CD4-positive, alpha-beta T cell treated with Interleukin-2 at 100 ng/mL for 4 hours (primary cell): ENCODE measurements at places on chromosomes 12 and 14.

- DNase-seq: no peak
Measured at GRCh38 chr12:50053583-50053982, 3.8 kb upstream of the ASIC1 start.

GRCh38 chr12:11164384-11164783 is 6.6 kb upstream of the SMIM10L1 start:
- DNase-seq: no peak

DNA sequence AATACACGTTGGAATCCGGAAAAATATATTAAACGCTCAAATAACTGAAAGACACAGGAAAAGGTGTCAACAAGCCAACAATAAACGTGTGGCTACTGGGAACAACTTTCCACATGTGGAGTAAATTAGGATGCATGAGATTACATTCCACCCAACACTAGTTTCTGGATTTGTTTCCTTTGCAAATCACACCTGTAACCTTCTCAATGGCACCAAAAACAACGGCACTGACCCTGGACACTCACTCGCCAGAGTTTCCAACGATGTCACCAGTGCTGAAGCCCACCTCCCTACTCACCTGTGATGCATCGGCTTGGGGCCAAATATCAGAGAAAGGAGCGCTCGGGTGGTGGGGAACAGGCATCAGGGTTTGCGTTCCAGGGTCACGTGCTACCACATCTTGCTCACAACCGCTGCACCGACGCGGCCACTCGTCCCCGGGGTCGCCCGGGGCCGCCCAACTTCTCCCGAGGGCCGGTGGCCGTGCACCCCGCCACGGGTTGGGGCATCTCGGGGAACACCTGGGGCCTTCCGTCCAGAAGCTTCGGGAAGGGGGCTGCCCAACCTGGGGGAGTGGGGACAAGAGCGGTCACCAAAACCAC is 629 bp downstream of the PRDM4 start:
- peak; percentile 22 for DNase-seq

DNA sequence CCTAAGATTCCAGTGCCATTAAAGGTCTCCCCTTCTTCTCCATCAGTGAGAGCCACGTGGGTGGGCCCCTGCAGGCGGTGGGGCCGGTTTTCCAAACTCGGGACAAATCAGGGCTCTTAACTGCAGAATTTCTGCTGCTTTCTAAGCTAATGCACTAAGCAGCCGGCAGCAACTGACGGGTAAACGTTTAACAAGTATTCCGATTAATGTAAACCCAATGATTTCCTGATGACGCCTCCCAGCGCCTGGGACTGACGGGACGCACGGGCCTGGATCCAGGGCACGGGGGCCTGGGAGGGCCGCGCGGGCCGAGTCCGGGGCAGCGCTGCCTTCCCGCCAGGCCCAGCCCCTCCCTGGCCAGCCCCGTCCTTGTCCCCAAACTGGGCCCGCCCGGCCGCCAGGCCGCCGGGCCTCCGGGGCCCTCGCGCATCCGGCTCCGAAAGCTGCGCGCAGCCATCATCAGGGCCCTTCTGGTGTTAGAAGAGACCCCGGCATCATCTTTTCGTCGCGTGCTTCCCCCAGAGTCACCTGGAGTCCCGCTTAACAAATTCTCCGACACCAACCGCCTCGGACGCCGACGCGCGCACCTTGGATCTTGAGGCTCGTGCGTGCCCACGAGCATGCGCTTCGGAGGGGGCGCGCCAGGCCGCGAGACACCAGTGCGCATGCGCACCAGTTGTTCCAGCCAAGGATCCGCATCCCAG is at the start of gene MLH3:
Gene MLH3, minus strand, starts transcription at position 616 of the 704 bp plus-strand sequence. CDS start 1,812 bp downstream, outside the sequence.
- DNase-seq: peak; percentile 74

- DNase-seq: no peak
Measured at GRCh38 chr14:94975366-94975765, 182.0 kb downstream of the DICER1 start.

DNA sequence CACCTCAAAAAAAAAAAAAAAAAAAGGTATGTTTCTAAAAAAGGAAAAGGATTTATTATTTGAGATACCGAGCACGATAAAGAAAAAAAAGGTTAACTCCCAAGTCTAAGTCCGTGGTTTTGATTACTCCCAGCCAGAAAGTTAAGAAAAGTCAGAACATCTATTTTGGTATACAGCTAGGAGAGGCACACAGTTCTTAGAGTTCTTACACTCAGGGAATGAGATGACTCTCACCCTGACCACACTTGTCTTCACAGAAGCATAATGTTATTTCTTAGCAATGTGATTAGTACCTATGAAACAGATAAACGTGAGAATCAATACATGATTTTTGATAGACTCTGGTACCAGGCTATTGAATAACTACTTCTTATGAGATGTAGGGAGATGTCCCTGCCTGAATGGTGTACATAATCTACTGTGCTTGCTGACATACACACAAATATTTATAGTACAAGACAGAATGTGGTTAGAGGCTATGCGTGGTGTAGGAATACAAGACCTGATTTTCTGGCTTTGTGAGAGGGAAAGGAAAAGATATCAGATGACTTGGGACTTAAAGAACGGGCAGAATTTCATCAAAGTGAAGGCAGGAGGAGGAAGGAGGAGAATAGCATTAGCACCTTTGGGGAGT is 31.6 kb downstream of the LIMA1 start:
- DNase-seq: no peak

DNA sequence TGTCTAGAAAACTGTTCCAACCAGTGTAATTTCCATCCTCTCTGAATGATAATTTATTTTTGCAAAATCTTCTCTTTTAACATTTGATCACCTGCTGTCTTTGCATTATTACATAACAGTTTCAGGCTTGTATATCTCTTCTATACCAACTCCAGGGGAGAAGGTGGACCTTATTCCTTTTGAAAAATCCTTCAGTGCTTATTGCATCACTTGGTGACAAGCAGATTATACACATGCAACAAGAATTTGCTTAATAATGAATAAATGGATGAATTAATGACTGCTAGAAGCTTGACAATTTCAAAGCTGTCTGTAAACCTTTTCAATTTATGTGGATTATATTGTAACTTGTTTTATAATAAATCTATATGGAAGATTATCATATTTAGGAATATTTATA is 37.3 kb upstream of the C12orf75 start:
- DNase-seq: no peak

DNA sequence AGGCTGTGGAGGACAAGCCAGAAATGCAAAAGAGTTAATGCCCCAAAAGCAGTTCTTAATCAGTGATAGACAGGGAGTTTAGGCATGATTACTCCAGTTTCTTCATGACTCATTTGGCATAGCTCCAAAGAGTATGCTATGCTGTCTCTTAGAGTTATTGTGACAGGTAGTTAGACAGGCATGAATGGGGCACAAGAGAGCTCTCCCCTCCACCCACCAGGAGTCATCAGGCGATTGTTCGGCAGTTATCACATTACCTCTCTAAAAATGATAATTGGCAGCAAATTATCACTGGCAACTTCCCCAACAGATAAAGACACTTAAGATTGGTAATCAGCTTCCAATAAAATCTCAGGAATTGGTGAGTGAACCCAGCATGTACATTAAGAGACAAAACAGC is 320.1 kb downstream of the DAD1 start:
- peak; percentile 39 for DNase-seq

- DNase-seq: no peak
Measured at GRCh38 chr14:103716091-103716801, 636 bp downstream of the ZFYVE21 start.

- no peak for DNase-seq
Measured at GRCh38 chr14:32330351-32331111, 1.4 kb downstream of the AKAP6 start.

DNA sequence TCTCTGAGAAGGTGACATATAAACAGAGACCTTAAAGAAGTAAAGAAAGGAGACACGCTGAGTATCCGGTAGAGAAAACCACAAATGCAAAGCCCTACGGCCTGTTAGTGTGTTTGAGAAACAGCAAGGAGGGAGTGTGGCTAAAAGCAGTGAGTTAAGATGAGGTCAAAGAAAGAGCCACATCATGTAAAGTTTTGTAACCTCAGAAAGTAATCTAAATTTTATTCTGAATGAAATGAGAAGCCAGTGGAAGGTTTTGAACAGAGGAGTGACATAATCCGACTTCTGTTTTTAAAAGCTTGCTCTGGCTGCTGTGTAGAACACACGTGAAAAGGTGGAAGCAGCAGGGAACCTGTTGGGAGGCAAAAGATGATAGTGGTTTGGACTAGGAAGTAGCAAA is 32.6 kb downstream of the PPP2R5E start:
- DNase-seq: peak; percentile 37

DNA sequence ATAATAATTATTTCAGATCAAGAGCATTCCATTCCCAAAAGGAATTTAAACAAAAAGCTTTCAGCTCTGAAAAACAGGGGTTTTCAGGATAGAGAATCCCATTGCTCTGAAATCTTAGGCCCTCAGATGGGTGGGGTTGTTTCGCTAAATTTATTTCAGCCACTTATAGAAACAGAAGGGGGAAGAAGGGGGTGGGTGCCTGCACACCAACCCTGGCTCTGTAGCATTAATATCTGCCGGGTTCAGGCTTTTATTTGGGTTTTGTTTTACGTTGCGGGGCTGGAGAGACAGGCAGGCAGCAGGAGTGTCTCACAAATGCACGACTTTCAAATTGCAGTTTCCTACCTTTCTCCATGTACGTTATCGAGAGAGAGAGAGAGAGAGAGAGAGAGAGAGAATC is 12.5 kb upstream of the ZFP36L1 start:
- DNase-seq: no peak

GRCh38 chr14:36751106-36751505 is 89.4 kb downstream of the PAX9 start:
- DNase-seq: no peak

DNA sequence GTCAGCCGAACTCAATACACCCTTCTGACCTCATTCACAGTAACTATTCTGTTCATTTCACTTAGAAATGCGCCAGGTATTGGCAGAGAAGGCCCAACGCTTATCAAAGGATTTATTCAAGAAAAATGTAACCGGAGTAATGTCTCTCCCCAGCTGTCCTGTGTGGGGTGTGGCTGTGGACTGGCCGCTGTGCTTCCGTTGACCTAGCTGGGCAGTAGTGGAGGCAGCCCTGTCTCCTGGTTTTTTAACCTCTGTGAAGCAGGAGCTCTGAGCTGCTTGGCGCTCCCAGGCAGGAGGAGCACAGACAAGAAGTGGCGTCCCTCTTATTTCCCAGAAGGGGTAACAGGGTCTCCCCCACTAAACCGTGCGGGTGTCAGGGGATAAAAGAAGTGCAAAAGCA is 85.2 kb downstream of the ESR2 start:
- DNase-seq: no peak

- peak; percentile 52 for DNase-seq
Measured at GRCh38 chr12:120453977-120454376, 7.7 kb downstream of the GATC start.

DNA sequence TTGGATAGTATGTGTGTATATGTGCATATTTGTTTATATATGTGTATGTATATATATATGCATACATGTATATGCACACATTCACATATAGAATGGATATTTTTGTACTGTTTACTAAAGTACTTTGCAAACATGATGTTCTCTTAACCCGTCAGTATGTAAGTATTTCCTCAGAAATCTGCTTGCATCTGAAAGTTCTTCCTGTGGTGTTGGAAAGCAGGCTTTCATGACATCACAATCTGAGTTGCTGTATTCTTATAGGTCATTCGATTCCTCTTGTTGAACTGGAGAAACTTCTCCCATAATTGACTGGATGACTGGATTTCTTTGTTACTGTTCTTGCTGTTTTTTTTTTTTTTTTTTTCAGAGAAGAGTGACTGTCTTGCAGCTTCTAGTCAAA is 29.1 kb downstream of the GABARAPL1 start:
- DNase-seq: no peak

- DNase-seq: no peak
Measured at GRCh38 chr12:51270951-51271518, 820 bp upstream of the SMAGP start.

- no peak for DNase-seq
Measured at GRCh38 chr12:71216725-71217579, 59.2 kb upstream of the TSPAN8 start.

DNA sequence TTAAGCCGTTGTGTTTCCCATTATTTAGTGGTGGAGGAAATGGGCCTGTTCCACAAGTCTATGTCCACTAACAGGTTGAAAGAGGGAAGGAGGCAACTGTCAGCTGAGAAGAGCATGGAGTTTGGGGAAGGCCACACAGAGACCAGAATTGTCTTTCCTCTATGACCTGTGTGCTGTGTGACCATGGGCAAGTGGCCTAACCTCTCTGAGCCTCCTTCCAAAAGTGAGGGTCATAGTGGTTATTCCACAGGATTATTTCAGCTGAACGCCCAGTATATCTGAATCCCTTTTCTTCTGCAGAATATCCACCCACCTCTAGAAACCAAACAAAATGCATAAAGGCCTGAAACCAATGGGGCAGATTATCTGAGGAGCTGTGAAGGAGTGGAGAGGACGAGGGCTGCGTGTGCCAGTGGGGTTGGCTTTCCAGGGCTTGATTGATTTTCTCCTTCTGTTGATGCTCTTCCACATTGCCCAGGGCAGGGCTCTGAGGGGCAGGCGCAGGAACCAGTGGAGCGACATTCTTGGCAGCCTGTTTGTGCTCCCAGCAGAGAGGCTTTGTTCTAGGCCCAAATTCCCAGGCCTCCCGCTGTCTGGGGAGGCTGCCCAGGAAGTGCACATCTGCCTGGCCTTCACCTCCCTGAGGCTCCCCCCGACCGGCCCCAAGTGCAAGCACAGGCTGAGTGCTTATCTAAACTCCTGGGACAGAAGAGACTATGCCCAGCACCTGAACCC is 452.7 kb downstream of the BCL11B start:
- no peak for DNase-seq

DNA sequence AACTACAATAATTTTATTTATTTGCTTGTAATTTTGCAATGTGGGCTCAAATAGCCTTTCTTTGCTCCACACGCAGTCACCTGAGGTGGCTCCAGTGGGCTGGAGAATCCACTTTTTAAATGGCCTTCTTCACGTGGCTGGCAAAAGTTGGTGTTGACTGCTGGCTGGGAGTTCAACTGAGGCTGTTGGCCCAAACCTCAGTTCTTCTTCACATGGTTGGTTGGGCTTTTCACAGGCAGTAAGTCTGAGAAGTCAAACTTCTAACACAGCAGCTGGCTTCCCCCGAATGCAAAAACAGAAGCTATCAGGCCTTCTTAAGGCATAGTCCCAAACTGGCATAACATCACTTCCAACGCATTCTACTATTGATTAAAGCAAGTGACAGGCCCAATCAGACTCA is 2.1 kb upstream of the OXA1L start:
- no peak for DNase-seq

- no peak for DNase-seq
Measured at GRCh38 chr12:58725400-58726105, 194.8 kb downstream of the LRIG3 start.

GRCh38 chr14:89941830-89942377 is 12.6 kb downstream of the EFCAB11 start:
- no peak for DNase-seq

GRCh38 chr12:100359248-100359647 is 2.4 kb downstream of the SLC17A8 start:
- DNase-seq: no peak

GRCh38 chr12:96257550-96258103 is 63.5 kb downstream of the ELK3 start:
- DNase-seq: no peak

DNA sequence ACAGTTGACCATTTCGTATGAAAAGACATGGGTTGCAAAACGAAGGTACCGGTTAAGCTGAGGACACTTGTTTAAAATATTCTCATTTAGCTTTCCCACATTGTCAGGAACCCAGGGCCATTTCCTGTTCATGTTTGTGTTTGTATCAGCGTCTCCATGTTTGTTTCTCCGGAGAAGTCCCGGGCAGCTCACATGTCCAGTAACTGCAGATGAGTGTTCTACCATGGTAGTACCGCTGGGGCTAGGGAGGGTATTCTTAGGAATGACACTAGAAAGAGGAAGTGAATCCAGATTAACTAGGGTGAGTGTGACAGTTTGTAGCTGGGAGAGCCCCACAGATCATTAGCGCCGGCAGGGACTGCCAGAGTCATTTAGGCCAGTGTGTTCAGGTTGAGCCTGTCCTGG is 50.0 kb upstream of the EVL start:
- no peak for DNase-seq
